ENCODE measurements at places on chromosomes 16 and 17. TPM values are rescaled to one million over a fixed set of nuclear protein-coding genes. Genes with fewer than 3 reads are reported as not detected.

- no peak overlapping the region for H3K27ac ChIP-seq
- H3K4me3 ChIP-seq, result no peak overlapping the region
- no peaks in the 10 kb centered on the region for H3K4me1 ChIP-seq
Measured at GRCh38 chr16:83835586-83836566, 28.1 kb downstream of the HSBP1 start.

GRCh38 chr16:57060323-57061083 is 31.9 kb upstream of the CPNE2 start:
- no peaks in the 10 kb centered on the region for H3K4me1 ChIP-seq
- H3K27ac ChIP-seq, result no peak overlapping the region
- no peak overlapping the region for H3K4me3 ChIP-seq
- H3K36me3 ChIP-seq, result no peaks in the 10 kb centered on the region

DNA sequence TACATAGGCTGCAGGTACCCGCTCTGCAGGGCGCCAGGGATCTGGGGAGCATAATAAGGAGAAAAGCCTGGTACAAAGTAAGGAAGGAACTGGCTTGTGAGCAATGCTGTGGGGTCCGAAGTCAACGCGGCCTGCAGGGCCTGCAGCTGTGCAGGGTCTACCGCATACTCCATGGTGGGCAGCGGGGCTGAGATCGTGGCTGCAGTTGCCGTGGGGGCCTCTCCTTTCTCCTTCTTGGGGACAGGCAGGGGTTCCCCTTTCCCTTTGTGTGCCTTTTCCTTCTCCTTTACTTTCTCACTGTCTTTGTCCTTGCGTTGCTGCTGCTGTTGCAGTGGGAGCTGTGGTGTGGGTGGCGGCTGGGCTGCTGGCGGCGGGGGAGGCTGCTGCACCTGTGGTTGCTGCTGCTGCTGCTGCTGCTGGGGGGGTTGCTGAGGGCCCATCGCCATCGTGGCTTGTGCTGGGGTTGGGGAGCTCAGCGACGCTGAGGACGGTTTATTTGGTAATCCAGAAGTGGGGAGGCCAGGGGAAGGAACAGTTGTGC is 259.6 kb downstream of the ZFHX3 start:
- no peak overlapping the region for H3K27ac ChIP-seq
- DNase-seq, result no peak
- peaks cover 20% of the 10 kb centered on the region for H3K4me1 ChIP-seq
- H3K36me3 ChIP-seq, result no peaks in the 10 kb centered on the region

MYH8 gene
- total RNA-seq, result not detected

DNA sequence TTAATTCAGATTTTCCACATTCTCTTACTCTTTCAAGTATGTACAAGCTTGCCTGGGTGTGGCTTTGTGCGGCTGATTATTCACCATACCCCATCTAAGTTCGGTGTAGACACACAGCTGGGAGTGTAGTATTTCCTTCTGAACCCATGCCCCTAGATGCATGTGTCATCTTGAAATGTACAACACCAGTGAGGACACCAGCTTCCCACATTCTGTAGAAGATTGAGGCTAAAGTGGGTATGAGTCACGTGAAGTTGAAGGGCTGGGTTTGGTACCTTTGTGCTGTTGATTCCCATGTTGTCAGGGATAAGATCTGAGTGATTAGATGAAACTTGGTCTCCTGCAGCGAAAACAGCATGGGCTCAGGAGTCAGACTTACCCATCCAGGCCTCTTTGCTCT is 14.6 kb upstream of the DHX8 start:
- H3K4me1 ChIP-seq, result no peaks in the 10 kb centered on the region
- H3K27ac ChIP-seq, result no peak overlapping the region
- H3K4me3 ChIP-seq, result no peak overlapping the region
- H3K27me3 ChIP-seq, result no peaks in the 10 kb centered on the region

USP31 gene
- total RNA-seq, result 7.1 TPM

KRT39 gene
- not detected for total RNA-seq

GRCh38 chr16:49336581-49336980 is 37.0 kb upstream of the C16orf78 start:
- H3K27ac ChIP-seq, result no peak overlapping the region
- no peaks in the 10 kb centered on the region for H3K36me3 ChIP-seq
- H3K4me1 ChIP-seq, result no peaks in the 10 kb centered on the region
- no peak overlapping the region for H3K4me3 ChIP-seq
- no peak for DNase-seq

GRCh38 chr17:44002141-44002848 is 2.1 kb upstream of the NAGS start:
- H3K4me3 ChIP-seq, result no peak overlapping the region
- H3K36me3 ChIP-seq, result no peaks in the 10 kb centered on the region
- H3K27ac ChIP-seq, result no peak overlapping the region
- no peaks in the 10 kb centered on the region for H3K4me1 ChIP-seq

GRCh38 chr16:12089492-12090150 is 113.1 kb downstream of the SNX29 start:
- no peaks in the 10 kb centered on the region for H3K27me3 ChIP-seq
- H3K4me3 ChIP-seq, result no peak overlapping the region
- no peaks in the 10 kb centered on the region for H3K4me1 ChIP-seq
- no peaks in the 10 kb centered on the region for H3K36me3 ChIP-seq

GRCh38 chr17:43915559-43915958 is 8.2 kb upstream of the MPP2 start:
- DNase-seq, result no peak
- H3K27me3 ChIP-seq, result peaks cover 5% of the 10 kb centered on the region
- no peaks in the 10 kb centered on the region for H3K36me3 ChIP-seq
- H3K27ac ChIP-seq, result no peak overlapping the region
- no peak overlapping the region for H3K4me3 ChIP-seq

GRCh38 chr17:32684087-32684958 is 192.6 kb downstream of the MYO1D start:
- no peak overlapping the region for H3K4me3 ChIP-seq
- DNase-seq, result no peak
- no peak overlapping the region for H3K27ac ChIP-seq

- H3K4me1 ChIP-seq, result no peaks in the 10 kb centered on the region
- H3K4me3 ChIP-seq, result no peak overlapping the region
- peak; percentile 77 for DNase-seq
- H3K27ac ChIP-seq, result no peak overlapping the region
- peaks cover 3% of the 10 kb centered on the region for H3K36me3 ChIP-seq
Measured at GRCh38 chr16:8931859-8932258, 31.8 kb downstream of the USP7 start.

HASPIN gene
- 2.4 TPM for total RNA-seq

MMP15 gene
- 473 TPM for total RNA-seq

DNA sequence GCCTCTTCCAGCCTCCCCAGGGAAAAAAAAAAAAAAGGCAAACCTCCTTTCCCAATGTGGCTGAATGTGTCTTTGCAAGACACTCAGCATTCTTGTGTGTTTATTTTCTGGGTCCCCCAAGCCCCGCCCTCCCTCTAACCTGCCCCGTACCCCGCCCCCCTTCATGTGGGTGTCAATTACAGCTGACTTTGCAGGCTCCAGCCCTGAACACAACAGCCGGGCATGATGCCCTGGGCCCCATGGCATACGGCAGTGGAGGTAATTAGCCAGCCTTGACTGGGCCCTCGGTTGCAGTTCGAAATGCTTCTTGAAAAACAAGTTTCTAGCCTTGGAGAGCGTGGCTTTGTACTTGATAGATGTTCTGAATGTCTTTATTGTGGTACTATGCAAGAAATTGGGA is 354.7 kb upstream of the RBFOX1 start:
- no peak for DNase-seq
- H3K4me3 ChIP-seq, result no peak overlapping the region
- no peak overlapping the region for H3K27ac ChIP-seq

DNA sequence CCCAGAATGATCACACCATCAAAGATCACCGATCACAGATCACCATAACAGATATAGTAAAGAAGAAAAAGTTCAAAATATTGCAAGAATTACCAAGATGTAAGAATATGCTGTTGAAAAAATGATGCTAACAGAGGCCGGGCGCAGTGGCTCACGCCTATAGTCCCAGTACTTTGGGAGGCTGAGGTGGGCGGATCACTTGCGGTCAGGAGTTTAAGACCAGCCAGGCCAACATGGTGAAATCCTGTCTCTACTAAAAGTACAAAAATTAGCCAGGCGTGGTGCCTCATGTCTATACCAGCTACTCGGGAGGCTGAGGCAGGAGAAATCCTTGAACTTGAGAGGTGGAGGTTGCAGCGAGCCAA is 53.2 kb downstream of the CPPED1 start:
- peaks cover 15% of the 10 kb centered on the region for H3K4me1 ChIP-seq
- H3K27me3 ChIP-seq, result no peaks in the 10 kb centered on the region
- no peak overlapping the region for H3K4me3 ChIP-seq
- no peak overlapping the region for H3K27ac ChIP-seq

RBFOX1 gene
- total RNA-seq, result 5.7 TPM

HCRT gene
- total RNA-seq, result 1.3 TPM

HCFC1R1 gene
- 50.8 TPM for total RNA-seq

COG7 gene
- 9.7 TPM for total RNA-seq

- no peak for DNase-seq
- peaks cover 2% of the 10 kb centered on the region for H3K4me1 ChIP-seq
- peaks cover 18% of the 10 kb centered on the region for H3K36me3 ChIP-seq
- H3K27ac ChIP-seq, result no peak overlapping the region
- no peaks in the 10 kb centered on the region for H3K27me3 ChIP-seq
Measured at GRCh38 chr16:14641926-14642325, 9.2 kb downstream of the BFAR start.

- H3K36me3 ChIP-seq, result no peaks in the 10 kb centered on the region
- H3K27me3 ChIP-seq, result no peaks in the 10 kb centered on the region
- H3K4me3 ChIP-seq, result no peak overlapping the region
- H3K27ac ChIP-seq, result no peak overlapping the region
- H3K4me1 ChIP-seq, result no peaks in the 10 kb centered on the region
Measured at GRCh38 chr17:67056746-67057490, 12.6 kb downstream of the CACNG1 start.

- no peak overlapping the region for H3K4me3 ChIP-seq
- peaks cover 10% of the 10 kb centered on the region for H3K4me1 ChIP-seq
- no peak for DNase-seq
- H3K36me3 ChIP-seq, result no peaks in the 10 kb centered on the region
- H3K27ac ChIP-seq, result no peak overlapping the region
Measured at GRCh38 chr17:75574404-75575036, 13.1 kb upstream of the MYO15B start.

CCT6B gene
- 5.6 TPM for total RNA-seq

DNA sequence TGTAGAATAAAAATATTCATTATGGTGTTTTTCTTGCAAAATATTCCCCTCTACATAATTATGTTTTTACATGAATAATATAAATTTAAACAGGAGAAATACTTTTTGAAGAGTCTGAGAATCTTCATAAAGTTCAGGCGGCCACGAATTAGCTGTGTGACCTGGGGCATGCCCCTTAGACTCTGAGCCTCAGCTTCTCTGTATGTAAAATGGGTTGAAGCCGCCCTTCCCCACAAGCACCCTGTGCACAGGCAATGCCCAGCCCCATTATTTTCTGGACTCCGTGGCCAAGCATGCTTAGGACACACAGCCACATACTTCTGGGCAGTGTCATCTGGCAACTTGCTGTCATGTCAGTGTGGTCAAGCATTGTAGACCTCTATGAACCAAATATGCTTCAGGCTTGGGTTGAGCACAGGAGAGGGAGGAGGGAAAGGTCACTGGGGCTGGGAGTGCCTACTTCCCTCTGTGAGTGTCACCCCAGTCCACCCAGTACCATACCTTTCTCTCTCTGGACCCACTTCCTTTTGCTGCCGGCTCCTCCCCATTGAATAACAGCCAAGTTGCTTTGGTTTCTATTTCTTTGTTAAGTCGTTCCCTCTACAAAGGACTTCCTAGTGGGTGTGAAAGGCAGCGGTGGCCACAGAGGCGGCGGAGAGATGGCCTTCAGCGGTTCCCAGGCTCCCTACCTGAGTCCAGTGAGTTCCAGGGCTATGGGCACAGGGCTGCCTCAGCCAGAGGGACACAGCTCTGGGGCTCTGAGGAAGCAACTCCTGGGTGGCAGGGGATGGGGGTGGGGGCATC is at the start of gene LGALS9:
TSS of gene LGALS9 (plus strand) at position 582 of the 804 bp plus-strand sequence. CDS start at position 660, 78 bp downstream.
- H3K4me1 ChIP-seq, result peaks cover 6% of the 10 kb centered on the region
- no peaks in the 10 kb centered on the region for H3K36me3 ChIP-seq
- no peak within 1 kb of the TSS for H3K4me3 ChIP-seq
- no peak for DNase-seq

- H3K27me3 ChIP-seq, result no peaks in the 10 kb centered on the region
- peak; percentile 76 for DNase-seq
- H3K36me3 ChIP-seq, result no peaks in the 10 kb centered on the region
- H3K4me1 ChIP-seq, result no peaks in the 10 kb centered on the region
Measured at GRCh38 chr17:77772461-77772897, 186.0 kb upstream of the TNRC6C start.

MMP25 gene
- not detected for total RNA-seq

- no peaks in the 10 kb centered on the region for H3K36me3 ChIP-seq
- no peak for DNase-seq
- peaks cover 6% of the 10 kb centered on the region for H3K4me1 ChIP-seq
- no peaks in the 10 kb centered on the region for H3K27me3 ChIP-seq
- no peak overlapping the region for H3K27ac ChIP-seq
Measured at GRCh38 chr16:14423344-14423743, 206.7 kb downstream of the PARN start.

Data from cardiac muscle cell (in vitro differentiated cells and primary cell).